ENCODE measurements at places on chromosomes 1 and 21.

- DNase-seq = no peak
These were observed 285.6 kb downstream of the ASTN1 start for GRCh38 chr1:176878750-176879536.

- DNase-seq = peak; percentile 4
These were observed 5.2 kb upstream of the PLA2G2D start for GRCh38 chr1:20124456-20125057.

- no peak for DNase-seq
These were observed 105.0 kb upstream of the SAMD11 start for GRCh38 chr1:818618-819291.

- DNase-seq = no peak
These were observed 11.1 kb downstream of the POFUT2 start for GRCh38 chr21:45276596-45276995.

DNA sequence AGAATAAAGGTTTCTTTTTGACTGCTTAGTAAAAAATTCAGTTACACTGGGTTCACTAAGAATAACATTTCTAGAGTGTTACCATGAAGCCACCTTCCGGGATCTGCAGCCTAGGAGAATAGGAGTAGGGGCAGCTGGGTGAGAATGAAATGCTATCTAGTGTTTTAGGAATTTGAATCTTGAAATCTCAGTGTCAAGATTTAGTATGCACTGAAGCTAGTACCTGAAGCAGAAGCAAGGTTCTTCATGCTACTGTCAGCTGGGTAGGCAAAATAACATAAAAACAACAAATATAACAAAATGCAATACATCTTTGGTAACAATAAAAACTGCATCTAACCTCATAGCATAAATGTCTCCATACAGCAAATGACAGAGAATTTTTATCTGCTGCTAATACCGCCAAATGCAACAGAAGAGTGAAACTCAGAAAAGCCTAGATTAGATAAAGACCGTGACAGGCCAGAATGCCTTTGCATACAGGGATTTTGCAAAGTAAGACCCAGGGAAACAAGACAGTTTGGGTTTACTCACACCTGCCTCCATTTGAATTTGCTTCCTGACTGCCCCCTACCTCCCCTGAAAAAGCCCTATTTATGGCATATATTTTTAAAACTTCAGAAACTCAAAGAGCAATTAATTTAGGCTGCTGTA is 58.2 kb downstream of the GADD45A start:
- no peak for DNase-seq

- DNase-seq = no peak
These were observed 31.9 kb downstream of the SERINC2 start for GRCh38 chr1:31444725-31445448.

DNA sequence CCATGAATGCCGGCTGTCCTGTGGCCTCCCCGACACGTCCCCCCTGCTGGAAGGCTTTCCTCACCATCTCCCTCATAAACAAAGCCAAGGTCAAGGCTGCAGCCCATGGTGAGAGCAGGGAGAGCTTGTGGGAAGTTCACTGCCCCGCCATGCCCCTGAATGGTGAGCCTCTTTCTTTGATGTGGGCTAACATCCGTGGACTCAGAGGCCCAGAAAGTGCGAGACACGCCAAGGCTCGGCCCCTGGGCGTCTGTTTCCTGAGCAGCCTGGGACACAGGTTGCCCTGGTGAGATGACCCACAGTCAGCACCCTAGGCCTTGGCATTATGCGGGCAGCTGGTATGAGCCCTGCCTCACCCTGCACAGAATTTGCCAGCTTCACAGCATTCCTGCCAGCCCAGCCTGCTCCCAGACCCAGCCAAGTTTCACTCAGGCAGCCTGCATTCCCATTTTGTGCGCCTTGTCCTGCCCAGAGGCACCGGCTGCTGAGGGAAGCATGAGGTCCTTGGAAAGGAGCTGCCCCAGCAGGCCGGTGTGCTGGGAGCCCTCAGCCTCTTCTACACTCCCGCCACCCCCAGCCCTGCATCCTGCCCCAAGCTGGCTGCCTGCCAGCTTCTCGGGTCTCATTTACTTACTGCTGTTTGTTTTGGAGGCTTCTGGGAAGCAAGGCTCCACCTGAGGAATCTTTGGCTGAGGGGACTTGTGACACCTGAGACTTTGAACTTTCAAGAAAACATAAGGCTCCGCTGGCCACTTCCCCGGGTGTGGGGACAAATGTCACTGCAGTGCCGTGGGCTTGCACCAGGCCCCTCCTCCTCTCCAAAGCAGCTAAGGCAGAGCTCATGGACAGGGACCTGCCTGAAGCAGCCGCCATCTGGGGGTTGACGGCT is 31.9 kb downstream of the NEK2 start:
- no peak for DNase-seq

GRCh38 chr1:172882791-172883386 is 167.9 kb downstream of the TNFSF18 start:
- no peak for DNase-seq

DNA sequence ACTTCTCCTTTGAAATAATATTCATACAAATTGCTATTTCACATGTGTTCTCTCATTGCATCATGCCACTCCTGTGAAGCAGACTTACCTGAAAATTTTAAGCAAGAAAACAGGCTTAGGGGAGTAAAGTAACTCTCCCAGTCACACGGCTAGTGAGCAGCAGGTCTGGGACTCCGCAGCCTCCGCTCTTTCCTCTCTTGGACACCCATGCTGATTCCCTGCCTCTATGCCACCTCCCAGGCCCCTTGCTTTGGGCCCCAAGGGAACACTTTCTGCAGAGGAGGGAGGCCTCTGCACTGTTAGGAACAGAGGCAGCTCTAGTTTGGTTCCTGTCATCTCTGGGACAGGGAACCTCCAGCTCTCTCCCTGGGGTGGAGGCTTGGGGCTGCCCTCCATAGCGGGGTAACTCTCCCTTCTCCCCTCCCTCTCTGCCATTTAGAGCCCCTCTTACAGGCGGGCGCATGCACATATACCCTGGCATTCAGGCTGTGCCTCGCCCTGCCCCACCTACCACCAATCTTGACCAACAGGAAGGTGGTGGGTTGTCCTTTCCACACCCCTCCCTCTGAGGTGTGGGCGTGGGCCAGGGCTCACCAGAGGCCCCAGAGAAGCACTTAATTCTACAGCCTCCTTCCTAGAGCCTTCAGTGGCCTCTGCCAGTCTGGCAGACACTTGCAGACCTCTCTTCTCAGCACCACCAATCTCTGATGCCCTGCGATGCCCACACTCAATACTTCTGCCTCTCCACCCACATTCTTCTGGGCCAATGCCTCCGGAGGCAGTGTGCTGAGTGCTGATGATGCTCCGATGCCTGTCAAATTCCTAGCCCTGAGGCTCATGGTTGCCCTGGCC is at the start of gene RXFP4:
TSS of gene RXFP4 (plus strand) at position 646 of the 852 bp plus-strand sequence. CDS start at position 718, 72 bp downstream.
- DNase-seq = no peak

GRCh38 chr1:39387452-39387851 is 104.0 kb upstream of the BMP8A start:
- DNase-seq = peak; percentile 61

DNA sequence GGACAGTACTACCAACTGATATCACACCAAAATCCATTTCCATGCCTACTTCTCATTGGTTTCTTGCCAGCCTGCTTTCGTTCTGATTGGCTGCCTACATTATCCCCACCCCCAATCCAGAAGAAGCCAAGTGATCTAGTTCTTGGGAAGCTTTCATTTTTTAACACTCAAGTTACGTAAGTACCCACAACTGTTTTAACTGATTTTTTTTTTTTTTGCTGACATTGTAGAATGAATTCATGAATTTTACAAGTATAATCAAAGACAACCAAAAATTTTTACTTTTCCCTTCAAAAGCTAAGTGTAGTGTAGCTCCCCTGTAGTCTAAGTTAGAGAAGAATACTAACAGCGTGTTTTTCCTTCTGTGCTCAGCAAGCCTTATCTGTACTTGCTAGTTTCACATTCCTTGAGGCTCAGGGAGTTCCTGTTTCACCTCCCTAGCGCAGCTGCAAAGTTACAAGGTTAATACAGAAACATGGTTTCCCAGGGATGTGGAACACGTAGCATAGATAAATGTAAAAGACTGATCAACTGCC is at the start of gene SLC9C2:
TSS of gene SLC9C2 (minus strand) at position 17 of the 536 bp plus-strand sequence. CDS start 1,296 bp downstream, outside the sequence.
- no peak for DNase-seq
